ENCODE measurements at places on chromosomes 6 and 20. TPM values are rescaled to one million over a fixed set of nuclear protein-coding genes. Genes with fewer than 3 reads are reported as not detected.

GRCh38 chr6:169296170-169296569 lies 42.5 kb upstream of the THBS2 start:
- no peak overlapping the region for H3K27ac ChIP-seq
- no peaks in the 10 kb centered on the region for H3K36me3 ChIP-seq
- H3K27me3 ChIP-seq: peaks cover 4% of the 10 kb centered on the region
- DNase-seq: no peak
- H3K4me3 ChIP-seq: no peak overlapping the region
- no peaks in the 10 kb centered on the region for H3K4me1 ChIP-seq

DNA sequence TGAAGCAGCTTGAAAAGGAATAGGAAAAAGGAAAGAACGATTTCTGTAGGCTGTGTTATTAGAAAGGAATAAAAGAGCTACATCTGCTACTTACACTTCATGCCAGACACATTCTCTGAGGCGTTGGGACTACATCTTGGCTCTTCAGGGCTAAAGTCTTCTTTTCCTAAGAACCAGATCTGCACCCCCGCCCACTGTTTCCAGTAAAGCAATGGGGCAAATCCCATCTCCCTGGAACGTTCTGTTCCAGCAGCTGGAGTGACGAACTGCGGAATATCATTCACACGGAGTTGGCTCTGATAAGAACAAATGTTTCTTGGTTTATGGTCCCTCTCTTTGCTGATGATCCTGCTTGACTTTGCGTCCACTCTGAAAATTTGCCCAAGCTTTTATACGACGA lies 26.9 kb downstream of the FAM50B start:
- no peaks in the 10 kb centered on the region for H3K4me1 ChIP-seq
- H3K36me3 ChIP-seq: no peaks in the 10 kb centered on the region
- H3K27me3 ChIP-seq: peaks cover 15% of the 10 kb centered on the region
- no peak overlapping the region for H3K4me3 ChIP-seq

GRCh38 chr6:11996751-11997150 lies 15.4 kb upstream of the HIVEP1 start:
- no peak overlapping the region for H3K27ac ChIP-seq
- H3K4me3 ChIP-seq: no peak overlapping the region
- no peak for DNase-seq
- H3K36me3 ChIP-seq: peaks cover 3% of the 10 kb centered on the region
- H3K4me1 ChIP-seq: no peaks in the 10 kb centered on the region

- H3K36me3 ChIP-seq: no peaks in the 10 kb centered on the region
- H3K4me3 ChIP-seq: no peak overlapping the region
- no peak overlapping the region for H3K27ac ChIP-seq
- DNase-seq: no peak
- peaks cover 14% of the 10 kb centered on the region for H3K27me3 ChIP-seq
- H3K4me1 ChIP-seq: no peaks in the 10 kb centered on the region
These were observed 80.7 kb upstream of the CNKSR3 start for GRCh38 chr6:154591234-154591633.

DNA sequence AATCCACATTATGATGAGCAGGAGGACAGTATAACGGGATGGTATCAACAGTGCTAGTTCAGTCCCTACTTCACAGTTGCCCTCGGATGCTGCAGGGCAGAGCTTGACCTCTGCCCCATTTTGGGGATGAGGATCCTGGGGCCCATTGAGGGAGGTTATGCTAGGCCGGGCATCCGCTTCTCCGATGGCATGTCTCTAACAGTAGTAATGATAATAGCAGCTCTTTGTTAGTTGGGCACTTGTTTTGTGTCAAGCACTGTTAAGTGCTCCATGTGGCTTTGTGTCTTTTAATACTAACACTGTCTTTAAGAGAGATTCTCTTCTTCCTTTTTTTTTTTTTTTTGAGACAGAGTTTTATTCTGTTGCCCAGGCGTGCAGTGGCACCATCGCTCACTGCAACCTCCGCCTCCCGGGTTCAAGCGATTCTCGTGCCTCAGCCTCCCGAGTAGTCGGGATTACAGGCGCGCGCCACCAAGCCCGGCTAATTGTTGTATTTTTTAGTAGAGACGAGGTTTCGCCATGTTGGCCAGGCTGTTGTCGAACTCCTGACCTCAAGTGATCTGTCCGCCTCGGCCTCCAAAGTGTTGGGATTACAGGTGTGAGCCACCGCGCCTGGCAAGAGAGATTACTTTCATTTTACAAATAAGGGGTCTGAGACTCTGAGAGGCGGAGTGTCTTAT lies 1.1 kb downstream of the MAPRE1 start:
- H3K27ac ChIP-seq: peak overlapping the region; percentile 98
- H3K4me1 ChIP-seq: peaks cover 39% of the 10 kb centered on the region
- DNase-seq: no peak
- H3K36me3 ChIP-seq: peaks cover 18% of the 10 kb centered on the region
- no peaks in the 10 kb centered on the region for H3K27me3 ChIP-seq

DNA sequence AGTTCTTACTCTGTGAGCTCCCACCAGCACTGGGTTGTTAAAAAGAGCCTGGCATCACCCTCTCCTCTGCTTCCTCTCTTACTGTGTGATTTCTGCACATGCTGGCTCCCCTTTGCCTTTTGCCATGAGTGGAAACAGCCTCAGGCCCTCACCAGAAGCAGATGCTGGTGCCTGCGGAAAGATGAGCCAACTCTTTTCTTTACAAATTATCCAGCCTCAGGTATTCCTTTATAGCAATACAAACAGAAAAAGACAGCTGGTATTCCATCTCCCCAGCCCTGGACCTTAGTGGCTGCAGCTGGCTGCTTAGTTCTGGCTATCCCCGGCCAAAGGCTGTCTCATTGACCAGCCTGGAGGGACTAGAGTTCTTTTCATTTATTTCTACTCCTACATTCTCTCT lies 129.1 kb downstream of the IMPG1 start:
- H3K4me3 ChIP-seq: no peak overlapping the region
- no peak for DNase-seq
- peaks cover 4% of the 10 kb centered on the region for H3K27me3 ChIP-seq
- H3K27ac ChIP-seq: no peak overlapping the region
- no peaks in the 10 kb centered on the region for H3K36me3 ChIP-seq

GRCh38 chr20:58963060-58963584 lies 17.9 kb upstream of the NELFCD start:
- no peaks in the 10 kb centered on the region for H3K36me3 ChIP-seq
- DNase-seq: no peak
- H3K27me3 ChIP-seq: peaks cover 13% of the 10 kb centered on the region
- H3K4me1 ChIP-seq: no peaks in the 10 kb centered on the region
- no peak overlapping the region for H3K27ac ChIP-seq

DNA sequence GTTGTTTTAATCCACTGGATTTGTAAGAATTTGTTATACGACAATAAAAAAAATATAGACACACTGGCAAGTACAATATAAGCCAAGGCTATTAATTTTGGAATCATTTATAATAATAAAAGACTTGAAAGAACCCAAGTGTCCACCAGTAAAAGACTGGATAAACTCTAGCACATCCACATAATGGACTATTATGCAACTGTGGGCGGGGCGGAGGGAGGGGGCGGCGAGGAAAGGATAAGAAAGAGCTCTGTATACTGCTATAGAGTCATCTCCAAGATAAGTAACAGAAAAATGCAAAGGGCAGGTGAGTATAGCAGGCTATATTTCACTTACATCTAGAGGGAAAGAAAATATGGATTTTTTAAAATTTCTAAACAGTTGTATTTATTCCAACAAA lies 123.3 kb downstream of the TBC1D32 start:
- no peak overlapping the region for H3K4me3 ChIP-seq
- DNase-seq: no peak
- no peaks in the 10 kb centered on the region for H3K27me3 ChIP-seq
- no peak overlapping the region for H3K27ac ChIP-seq
- H3K36me3 ChIP-seq: peaks cover 37% of the 10 kb centered on the region

DNA sequence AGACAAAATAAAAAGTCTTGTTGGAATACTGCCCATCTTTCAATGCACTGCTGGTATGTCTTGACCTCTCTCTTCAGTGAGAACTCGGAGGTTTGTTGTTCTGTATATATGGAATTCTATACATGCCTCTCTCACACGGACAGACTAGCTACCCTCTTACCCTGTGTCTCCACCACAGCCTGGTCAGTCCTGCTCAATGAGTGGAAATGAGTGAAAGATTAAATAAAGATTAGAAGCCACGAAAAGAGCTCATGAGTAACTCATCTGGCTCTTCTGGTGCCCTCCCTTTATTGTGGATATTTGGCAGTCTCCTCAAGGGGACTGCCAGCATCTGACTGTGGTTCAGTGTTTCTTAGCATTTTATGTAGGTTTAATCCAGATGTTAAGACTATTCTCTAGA lies 262.8 kb upstream of the MAP3K7 start:
- no peaks in the 10 kb centered on the region for H3K4me1 ChIP-seq
- H3K27me3 ChIP-seq: peaks cover 12% of the 10 kb centered on the region
- no peak for DNase-seq
- H3K36me3 ChIP-seq: no peaks in the 10 kb centered on the region
- no peak overlapping the region for H3K4me3 ChIP-seq

- H3K4me3 ChIP-seq: no peak overlapping the region
- peaks cover 19% of the 10 kb centered on the region for H3K4me1 ChIP-seq
- peaks cover 7% of the 10 kb centered on the region for H3K27me3 ChIP-seq
- no peaks in the 10 kb centered on the region for H3K36me3 ChIP-seq
- no peak overlapping the region for H3K27ac ChIP-seq
These were observed 34.3 kb upstream of the ZBP1 start for GRCh38 chr20:57654363-57654997.

GRCh38 chr6:167526465-167527368 lies 201.8 kb downstream of the TTLL2 start:
- no peak overlapping the region for H3K4me3 ChIP-seq
- H3K4me1 ChIP-seq: no peaks in the 10 kb centered on the region
- DNase-seq: no peak
- no peaks in the 10 kb centered on the region for H3K27me3 ChIP-seq

- H3K4me1 ChIP-seq: no peaks in the 10 kb centered on the region
- H3K27ac ChIP-seq: no peak overlapping the region
- DNase-seq: peak; percentile 49
- peaks cover 2% of the 10 kb centered on the region for H3K27me3 ChIP-seq
- H3K36me3 ChIP-seq: no peaks in the 10 kb centered on the region
These were observed 133.3 kb downstream of the ELOVL4 start for GRCh38 chr6:79813854-79814709.

DNA sequence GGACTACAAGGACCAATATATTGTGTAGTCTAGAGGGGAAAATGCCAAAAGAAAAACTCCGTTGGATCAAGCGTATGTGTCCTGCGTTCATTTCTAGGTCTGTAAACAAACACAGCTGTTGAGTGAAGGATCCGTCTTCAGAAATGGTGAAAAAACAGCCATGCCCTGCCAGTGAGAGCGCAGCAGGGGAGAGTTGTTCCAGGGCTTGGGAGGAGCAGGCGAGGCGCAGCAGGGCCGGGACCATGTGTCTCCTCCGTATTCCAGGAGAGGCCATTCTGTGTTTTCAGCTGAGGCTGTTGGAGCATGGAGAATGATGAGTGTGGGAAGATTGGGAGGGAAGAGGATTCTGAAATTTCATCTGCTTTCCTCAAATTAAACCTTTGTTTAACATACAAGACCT lies 38.0 kb downstream of the BMP6 start:
- H3K4me3 ChIP-seq: no peak overlapping the region
- no peaks in the 10 kb centered on the region for H3K4me1 ChIP-seq

DNA sequence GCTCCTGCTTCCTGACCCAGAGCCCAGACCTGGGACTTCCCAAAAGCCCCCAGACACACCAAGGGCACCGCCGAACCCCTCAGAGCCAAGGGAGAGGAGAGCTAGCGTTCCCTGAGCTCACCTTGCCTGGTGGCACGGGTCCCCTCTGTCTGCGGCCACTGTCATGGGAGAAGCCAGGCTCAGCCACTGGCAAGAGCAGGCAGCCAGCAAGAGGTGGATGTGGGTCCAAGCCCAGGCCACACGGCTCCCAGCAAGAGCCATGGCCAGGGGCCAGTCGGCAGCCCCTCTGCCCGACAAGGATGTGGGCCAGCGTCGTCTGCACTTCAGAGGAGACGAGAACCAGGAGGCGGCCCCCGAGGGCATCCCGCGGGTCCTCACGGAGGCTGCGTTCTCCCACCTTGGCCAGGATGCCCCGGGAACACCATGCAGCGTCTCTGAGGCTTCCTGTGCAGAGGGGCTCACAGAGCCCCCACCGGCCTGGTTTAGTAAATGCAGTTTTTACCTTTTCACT lies 2.2 kb upstream of the PPDPF start:
- H3K4me1 ChIP-seq: peaks cover 6% of the 10 kb centered on the region
- DNase-seq: no peak
- H3K27ac ChIP-seq: no peak overlapping the region
- peaks cover 16% of the 10 kb centered on the region for H3K36me3 ChIP-seq
- peaks cover 15% of the 10 kb centered on the region for H3K27me3 ChIP-seq

DNA sequence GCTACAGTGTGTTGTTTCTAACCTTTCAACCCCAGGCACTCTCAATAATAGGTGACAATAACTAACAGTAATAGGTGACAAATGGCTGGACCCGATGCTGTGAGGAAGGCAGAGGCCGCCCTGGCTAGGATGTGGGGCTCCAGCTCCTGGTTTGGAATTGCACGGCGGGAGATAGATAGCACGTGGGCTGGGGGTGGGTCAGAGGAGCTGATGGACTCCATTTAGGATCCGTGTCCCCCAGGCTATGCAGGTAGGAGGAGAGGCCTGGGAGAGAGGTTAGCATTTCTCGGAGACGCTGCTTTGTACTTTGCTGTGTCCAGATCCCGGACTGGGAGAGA lies 61.4 kb downstream of the EZR start:
- DNase-seq: no peak
- H3K4me1 ChIP-seq: no peaks in the 10 kb centered on the region
- no peaks in the 10 kb centered on the region for H3K27me3 ChIP-seq

GRCh38 chr6:45589367-45589766 lies 211.6 kb upstream of the SUPT3H start:
- H3K36me3 ChIP-seq: peaks cover 2% of the 10 kb centered on the region
- H3K27ac ChIP-seq: no peak overlapping the region
- DNase-seq: no peak
- peaks cover 22% of the 10 kb centered on the region for H3K4me1 ChIP-seq

DNA sequence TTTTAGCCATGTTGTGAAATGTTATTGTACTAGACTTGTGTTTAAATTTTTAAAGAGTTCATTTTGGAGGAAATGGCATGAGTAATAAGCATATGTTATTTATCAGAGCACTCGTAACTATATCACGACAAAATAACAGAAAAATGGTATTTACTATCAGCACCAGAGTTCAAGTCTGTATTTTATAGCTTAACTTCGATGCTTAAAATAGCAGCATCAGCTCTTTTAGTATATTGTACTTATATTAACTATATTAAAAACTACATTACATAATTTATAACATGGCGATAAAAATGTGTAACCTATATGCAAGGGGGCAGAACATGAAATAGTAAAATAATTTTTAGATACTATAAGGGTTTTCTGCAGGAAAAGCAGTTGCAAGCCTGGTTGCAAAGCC lies 52.9 kb downstream of the ABRACL start:
- no peaks in the 10 kb centered on the region for H3K4me1 ChIP-seq
- no peak overlapping the region for H3K27ac ChIP-seq
- DNase-seq: no peak
- no peaks in the 10 kb centered on the region for H3K27me3 ChIP-seq
- H3K4me3 ChIP-seq: no peak overlapping the region

EEF1E1 gene
- total RNA-seq: 26.0 TPM

VEGFA gene
- total RNA-seq: 33.6 TPM

ANGPT4 gene
- total RNA-seq: not detected

ZNF311 gene
- 0.45 TPM for total RNA-seq

CAGE1 gene
- total RNA-seq: 0.17 TPM

MYBL2 gene
- total RNA-seq: 72.6 TPM

PRICKLE4 gene
- total RNA-seq: not detected

HTR1E gene
- total RNA-seq: not detected

HCK gene
- 0.79 TPM for total RNA-seq

SOX12 gene
- 10.6 TPM for total RNA-seq

Data from activated naive CD8-positive, alpha-beta T cell treated with anti-CD3 and anti-CD28 coated beads, Interleukin-2, amount 10 ng/mL, durations not matched to agents 7 days and 5 days (primary cell).